ENCODE measurements at places on chromosomes 12 and 14.

DNA sequence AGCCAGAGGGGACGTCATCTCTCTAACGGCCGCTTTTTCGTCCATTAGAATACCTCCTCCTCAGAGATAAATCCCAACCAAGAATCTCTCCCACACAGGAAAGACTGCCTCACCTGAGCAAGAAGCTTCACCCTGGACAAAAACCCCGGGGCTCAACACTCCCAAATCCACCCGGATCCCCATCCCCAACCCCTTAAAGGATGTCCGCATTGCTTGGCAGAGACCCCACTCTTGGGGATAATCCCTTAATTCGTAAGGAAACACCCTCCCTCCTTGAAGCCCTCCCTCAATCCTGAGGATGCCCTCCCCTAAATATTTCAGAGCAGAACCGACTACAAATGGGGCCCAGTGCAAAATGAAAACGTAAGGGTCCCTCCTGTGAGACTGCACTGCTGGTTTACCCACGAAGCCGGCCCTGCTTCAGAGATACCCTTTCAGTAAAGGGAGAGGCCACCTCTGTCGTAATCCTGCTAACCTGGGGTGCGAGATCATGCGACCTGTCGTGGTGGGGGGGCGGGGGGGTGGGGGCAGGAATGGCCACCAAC, 655 bp upstream of the DYNLL1 start:
- DNase-seq: no peak

DNA sequence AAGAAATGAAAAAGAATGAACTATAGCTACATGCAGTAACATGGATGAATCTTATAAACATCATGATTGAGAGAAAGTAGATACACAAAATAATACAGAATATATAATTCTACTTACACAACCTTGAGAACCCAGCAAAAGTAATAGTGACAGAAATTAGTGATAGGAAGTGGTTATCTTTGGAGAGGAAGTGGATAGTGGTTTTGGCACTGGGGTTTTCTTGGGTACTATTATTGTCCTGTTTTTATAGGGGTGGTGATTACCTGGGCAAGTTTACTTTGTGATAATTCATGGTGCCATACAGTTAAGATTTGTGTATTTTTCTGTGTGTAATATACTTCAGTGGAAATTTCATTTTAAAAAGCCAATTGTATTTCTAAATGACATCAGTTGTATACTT, 352.7 kb downstream of the AEBP2 start:
- no peak for DNase-seq

DNA sequence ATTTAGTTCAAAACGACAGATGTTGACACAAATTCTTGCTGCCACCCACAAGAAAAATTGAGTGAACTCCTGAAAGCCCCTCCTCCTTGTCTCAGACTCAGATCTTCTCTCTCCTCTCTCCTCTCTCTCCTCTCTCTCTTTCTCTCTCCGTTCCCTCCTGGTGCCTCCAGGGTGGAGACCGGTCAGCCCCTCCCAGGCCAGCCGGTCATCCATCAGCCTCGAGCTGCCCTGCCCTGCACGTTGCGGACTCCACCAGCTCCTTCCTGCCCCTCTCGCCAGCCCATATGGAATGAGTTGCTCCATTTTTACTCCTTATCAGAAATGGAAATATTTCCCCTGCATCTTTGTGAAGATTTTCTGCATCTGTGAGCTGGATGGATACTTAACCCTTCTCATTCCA, 103.8 kb downstream of the TBX5 start:
- DNase-seq: no peak

- DNase-seq: no peak
Observed at GRCh38 chr12:57766464-57767304, at the start of gene CYP27B1. Gene CYP27B1 (minus strand): TSS chr12:57767078. CDS start chr12:57767041, 37 bp downstream.

- no peak for DNase-seq
Observed at GRCh38 chr14:67538501-67538900, 5.4 kb downstream of the PLEKHH1 start.

DNA sequence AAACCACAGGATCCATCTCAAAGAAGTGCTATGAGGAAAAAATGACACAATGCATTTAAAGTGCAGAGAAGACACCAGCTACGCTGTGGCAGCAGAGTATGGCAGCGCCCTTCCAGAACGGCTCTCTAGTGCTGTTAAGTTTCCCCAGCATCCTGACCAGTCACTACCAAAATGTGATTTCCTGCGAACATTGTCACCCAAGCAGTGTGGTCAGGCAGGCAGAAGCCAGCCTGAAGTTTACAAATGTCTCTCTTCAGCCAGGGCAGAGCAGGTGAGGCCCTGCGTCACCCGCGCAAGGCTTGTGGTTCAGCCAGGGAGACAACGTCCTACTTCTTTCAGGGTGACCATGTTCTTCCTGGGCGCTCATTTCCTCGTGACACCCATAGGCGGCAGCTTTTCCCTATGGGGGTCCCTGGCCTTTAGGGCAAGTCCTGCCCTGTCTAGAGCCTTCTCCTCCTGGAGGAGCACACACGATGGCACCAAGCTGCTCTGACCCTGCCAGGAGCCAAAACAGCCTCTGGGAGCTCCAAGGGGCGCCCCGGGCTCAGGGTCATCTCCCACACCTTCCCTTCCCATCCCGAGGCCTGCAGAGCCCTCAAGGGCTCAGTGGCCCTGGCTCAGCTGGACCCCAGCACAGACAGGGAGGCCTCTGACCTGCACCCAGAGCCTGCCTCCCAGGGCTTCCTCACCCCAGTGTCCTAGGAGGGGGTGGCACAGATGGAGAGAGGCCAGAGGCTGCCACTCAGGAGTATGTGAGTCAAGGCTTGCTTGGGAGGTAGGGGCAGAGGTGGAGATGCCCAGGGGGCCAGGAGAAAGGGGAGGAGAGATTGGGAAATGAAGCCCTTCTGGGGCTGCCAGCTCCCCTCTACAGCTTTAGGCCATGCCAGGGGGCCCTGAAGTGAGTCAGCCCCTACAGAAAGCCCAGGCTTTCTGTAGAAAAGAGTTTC, 41.9 kb downstream of the PSMA6 start:
- no peak for DNase-seq

- no peak for DNase-seq
Observed at GRCh38 chr12:28876196-28876798, 272.8 kb upstream of the FAR2 start.

DNA sequence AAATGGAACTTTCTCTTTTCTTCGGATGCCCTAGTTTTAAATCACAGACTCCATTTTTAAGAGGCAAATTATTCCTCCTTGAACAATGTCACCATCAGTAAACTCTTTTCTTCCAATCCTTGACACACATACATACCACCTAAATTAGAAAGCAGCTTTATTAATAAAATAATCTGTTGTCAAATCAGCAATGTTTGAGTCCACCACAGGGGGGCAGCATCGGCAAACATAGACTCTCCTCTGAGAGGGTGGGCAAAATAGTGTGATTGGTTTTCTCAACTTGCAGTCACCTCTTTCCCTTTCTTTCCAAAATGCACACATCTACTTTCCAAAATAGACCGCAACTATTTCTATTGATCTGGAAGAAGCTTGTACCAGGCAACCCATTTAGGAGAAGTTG, 438.4 kb upstream of the OR4E1 start:
- no peak for DNase-seq

DNA sequence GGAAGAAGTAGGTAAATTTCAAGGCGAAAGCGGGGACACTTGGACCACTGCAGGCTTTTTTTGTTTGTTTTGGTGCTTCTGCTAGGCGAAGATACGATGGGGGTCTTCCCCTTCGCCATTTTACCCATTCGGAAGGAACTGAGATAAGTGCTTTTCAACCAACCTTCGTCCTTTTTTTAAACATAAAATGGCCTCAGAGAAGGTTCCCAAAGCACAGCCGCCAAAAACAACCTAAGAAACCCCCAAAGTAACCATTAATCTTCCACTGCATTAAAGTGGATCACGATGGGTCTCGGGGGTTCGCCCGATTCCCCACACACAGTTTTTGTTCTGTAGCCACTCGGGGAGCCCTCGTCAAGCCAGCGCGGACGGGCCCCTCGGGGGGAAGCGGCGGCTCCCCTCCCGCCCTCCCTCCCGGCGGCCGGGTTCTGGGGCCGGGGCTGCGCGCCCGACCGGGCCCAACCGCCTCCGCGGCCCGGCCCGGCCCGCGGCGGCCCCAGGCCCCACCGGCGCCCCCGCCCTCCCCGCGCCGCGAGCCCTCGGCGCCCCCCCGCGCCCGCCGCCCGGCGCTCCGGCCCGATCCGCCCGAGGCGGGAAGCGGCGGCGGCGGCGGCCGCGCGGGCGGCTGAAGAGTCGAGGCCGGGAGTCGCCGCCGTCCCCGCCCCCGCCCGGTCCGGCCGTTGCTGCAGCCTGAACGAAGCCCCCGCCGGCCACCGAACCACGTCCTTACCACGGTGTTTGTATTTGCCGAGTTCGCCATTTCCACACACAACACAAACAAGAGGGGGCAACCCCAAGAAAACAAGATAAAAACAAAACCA, 790 bp downstream of the GTF2A1 start:
- no peak for DNase-seq

DNA sequence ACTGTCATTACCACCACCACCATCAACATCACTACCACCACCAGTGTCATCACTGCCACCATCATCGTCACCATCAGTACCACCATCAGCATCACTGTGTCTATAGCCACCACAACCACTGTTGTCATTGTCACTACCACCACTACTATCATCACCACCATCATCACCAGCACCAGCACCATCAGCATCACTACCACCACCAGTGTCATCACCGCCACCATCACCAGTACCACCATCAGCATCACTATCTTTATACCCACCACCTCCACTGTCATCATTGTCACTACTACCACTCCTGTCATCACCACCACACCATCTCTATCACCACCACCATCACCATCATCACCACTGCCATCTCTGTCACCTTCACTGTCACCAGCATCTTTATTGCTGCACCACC, 60.6 kb downstream of the BEGAIN start:
- DNase-seq: no peak

DNA sequence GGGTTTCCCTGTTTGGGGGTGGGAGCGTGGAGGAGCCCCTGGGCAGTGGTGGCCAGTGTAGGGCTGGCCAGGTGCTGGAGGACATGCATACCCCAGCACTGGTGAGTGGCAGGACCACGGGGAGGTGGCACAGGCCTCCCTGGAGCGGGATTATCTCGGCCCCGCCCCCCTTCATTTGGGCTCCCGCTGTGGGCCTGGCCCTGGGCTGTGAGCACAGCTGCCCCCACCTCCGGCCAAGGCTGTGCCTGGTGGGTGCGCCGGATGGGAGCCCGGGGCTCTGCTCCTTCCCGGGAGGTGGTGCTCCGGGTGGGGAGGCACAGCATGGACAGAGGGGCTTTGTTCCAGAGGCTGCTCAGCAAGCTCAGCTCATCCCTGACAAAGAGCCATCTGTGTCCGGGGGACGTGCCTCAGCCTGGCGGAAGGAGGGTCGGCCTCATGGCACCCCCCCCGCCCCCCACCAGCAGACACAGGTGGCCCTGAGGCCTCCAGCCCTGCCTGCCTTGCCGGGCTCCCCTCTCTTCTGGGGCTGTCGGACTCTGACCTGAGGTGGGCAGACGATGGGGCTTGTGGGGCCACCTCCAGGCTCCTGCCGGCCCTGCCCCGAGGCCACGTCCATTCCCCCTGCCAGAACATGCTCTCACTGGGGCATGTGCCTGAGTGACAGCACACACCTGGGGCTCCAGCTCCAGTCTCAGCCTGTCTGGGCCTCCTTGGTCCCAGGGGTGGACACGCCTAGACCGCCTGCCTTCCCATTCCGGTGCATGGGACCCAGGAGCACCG, 8.4 kb downstream of the TEDC1 start:
- DNase-seq: peak; percentile 17

- DNase-seq: no peak
Observed at GRCh38 chr14:36226164-36226563, 49.6 kb upstream of the PTCSC3 start.

DNA sequence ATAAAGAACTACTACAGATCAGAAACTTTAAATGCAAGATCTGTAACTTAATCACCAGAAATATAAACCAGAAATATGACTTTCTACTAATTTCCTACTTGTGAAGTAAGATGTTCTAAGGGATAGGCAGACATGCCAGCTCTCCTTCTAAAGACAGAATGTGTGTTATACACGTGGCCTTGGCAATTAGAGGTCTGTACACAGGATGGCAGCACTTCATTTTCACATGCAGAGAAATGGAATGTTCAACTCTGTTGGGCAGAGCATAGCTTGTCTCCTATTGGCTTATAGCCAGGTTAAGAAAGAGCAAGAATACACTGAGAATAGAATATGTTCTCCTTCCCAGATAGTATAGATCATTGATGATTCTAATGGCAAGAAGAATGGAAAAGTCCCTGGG, 403.8 kb downstream of the DAD1 start:
- no peak for DNase-seq

GRCh38 chr12:16096273-16096849, 181.1 kb downstream of the SLC15A5 start:
- no peak for DNase-seq

Data from HuH-7.5 (cell line).